ENCODE measurements at places on chromosomes 12 and 14.

- DNase-seq, result no peak
Measured at GRCh38 chr14:72679141-72679535, 214.8 kb downstream of the DPF3 start.

DNA sequence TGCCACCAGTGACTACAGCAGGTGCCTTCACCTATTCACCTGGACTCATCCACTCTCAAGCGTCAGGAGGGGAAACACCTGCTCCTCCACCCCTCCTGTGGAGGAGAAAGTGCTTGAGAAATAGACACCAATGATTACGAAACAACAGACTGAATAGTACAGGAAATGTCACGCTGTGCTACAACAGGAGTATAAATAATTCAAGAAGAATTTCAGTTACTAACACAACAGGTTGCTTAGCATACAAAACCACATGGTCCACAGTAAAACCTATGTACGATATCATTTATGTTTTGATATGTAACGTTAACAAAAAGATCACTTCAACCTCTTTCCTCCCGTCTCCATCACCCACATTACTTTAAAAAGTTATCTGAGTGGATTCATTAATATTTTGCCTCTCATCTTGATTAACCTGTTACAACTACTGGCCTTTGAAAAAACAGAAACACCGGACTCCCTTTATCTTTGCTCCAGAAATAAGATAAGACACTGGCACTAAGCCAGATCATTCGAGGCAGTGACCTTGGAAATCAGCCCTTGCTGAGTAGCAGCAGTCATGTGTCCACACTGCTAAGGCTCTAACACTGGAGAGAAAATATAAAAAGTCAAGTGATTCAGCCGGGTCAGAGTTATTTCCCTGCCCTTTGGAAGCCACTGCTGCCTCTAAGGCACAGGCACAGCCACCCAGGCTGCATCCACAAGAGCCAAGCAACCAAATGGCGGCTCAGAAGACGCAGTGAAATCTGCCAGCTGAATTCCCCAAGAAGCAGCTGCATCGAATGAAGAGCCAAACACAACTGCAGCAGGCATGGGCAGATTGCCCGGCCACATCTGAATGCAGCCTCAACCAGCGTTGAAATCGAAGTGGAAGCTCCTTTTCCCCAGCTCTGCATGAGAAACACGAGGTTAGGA lies 40.9 kb downstream of the NT5DC3 start:
- DNase-seq, result no peak

DNA sequence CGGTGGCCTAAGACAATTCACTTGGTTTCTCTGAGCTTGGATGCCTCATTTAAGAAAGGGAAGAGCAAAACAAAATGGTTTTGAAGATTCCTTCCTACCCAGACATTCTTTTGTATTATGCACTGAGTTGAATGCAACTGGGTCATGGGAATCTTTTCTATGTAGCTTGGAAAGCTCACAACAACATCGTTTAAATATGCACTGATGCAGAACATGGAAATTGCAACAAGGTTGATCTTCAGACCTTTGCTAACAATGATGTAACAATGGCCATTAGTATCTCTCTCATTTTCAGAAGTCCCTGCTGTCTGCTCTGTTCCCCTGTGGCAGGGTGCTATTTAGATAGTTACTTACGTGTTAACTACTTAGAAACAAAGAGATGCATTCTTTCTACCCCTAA lies 30.1 kb upstream of the IGF1 start:
- DNase-seq, result no peak

GRCh38 chr14:32403688-32404087 lies 74.6 kb downstream of the AKAP6 start:
- no peak for DNase-seq

DNA sequence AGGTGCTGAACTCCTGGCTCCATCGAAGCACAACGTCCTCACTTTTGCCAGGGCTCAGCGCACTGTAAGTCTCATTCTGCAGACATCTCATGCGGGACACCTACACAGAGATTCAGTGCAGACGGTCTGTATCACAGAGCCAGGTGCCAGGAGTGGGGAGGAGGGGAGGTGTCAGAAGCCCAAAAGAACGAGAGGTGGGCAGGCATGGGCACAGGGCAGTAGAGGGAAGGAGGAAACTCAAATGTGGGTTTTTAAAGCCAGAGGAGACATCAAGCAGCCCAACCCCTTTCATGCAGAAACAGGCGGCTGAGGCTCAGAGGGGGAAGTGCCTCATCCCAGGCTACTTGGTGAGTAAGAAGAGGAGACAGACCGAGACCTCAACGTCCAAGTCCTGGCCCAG lies 2.5 kb upstream of the LPAR5 start:
- DNase-seq, result no peak

DNA sequence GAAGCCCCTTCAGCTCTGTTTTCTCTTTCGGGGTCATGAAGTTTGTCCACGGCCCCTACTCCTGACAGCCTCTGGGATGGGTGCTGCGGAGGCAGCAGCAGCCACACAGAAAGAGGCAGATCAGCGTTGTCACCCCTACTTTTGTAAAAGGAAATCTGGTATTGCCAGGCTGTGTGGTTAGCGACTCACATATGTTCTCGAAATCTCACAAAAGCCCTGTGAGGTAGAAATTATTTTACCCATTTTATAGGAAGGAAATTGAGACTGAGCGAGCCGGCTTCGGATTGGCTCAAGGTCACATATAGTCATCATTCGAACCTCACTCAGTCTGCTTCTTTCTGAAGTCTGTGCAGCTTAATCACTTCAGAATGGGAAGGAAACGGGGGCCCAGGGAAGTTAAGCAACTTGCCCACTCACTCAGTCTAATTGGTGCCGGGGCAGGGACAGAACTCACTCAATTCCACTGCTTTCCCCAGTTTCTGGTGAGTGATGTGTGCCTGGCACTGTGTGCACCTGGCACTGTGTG lies 1.1 kb upstream of the CKAP4 start:
- DNase-seq, result no peak

- no peak for DNase-seq
Measured at GRCh38 chr12:121608301-121608700, 18.0 kb upstream of the ORAI1 start.

- no peak for DNase-seq
Measured at GRCh38 chr12:116365114-116365513, 87.6 kb upstream of the MED13L start.

GRCh38 chr14:24443053-24443665 lies 583 bp upstream of the SDR39U1 start:
- DNase-seq, result no peak

DNA sequence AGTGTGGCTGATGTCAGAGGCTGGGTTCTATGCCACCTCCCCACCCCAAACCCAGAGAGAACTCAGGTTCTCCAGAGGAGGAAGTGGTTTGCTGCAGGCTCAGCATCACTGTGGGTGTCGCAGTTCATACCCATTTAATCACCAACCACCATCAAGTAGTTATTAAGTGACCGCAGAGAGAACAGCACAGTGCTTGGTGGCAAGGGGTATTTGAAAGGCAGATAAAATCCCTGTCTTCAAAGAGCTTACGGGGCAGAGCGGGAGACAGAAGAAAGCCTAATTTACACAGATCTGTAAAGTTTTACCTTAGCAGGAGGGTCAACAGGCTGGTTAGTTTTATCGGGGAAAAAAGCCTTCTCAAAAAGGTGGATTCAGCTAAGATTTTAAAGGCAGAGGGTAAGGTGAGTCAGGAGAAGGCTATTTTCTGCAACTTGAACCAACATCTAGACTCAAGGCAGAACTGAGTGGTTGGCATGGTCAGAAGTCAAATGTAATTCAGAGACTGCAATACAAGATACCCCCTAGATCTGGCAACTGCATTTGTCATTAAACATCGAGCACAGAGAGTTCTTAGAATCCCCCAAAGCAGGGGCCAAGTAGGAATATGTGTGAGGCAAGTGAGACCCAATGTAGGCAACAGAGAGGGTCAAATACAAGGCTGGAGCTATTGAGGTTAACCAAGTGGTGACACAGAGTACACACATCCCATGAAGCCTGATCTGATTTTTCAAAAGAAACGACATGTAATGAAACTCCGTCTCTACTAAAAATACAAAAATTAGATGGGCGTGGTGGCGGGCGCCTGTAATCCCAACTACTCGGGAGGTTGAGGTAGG lies 13.2 kb downstream of the PXN start:
- DNase-seq, result peak; percentile 70

DNA sequence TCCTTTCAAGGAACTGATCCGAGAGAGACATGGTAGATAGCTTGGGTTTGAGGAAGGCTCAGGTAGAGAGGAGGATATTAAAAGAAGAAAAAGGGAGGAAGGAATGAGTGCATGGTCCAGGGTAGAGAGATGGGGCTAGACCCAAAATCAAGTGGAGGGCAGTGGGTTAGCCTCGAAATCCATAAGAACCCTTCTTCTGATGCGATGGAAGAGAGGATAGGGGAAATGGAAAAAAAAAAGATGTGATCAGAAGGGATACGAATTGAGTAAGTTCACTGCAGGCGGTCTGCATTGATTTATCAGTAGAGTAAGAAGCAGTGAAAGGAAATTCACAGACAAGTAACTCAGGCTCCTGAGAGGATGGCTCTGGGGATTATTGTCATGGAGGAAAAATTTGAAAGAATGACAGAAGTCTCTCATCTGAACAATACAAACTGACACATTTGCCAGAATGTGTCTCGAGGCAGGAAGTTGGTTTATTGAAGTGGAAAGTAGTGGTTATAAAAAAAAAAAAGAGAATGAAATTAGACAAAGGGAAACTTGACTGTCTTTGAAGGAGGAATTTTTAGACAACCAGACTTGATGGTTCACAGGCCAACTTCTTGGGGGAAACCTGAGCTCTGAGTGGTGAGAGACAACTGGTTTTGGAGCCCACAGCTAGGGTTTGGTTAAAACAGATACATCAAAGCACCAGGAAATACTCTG lies 10.2 kb downstream of the PPFIBP1 start:
- DNase-seq, result no peak

DNA sequence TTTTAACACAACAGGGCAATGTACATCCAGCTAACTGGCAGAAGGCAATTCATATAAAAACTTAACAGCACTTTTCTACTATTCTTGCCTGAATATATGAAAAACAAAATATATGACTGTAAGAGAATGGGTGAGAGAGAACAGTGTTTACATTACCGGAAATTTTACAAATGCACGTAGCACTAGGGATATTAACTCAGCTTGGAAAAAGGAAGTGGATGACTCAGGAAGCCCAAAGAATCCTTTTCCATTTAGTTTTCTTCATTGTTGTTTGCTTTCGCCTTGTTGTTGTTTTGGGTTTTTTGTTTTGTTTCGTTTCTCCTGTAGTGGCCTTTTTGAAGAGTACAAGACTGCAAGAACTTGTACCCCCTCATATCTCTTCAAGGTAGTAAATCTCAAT lies 295.5 kb downstream of the EGLN3 start:
- DNase-seq, result no peak

- no peak for DNase-seq
Measured at GRCh38 chr12:87274594-87275245, 754.5 kb downstream of the C12orf50 start.

All from T follicular helper cell (primary cell).